ENCODE measurements at places on chromosomes 3 and 15.

- DNase-seq, result no peak
Measured at GRCh38 chr3:107557743-107558142, 35.0 kb downstream of the BBX start.

- no peak for DNase-seq
Measured at GRCh38 chr3:152611905-152612304, 223.0 kb upstream of the P2RY1 start.

- peak; percentile 65 for DNase-seq
Measured at GRCh38 chr15:74768771-74769342, 13.0 kb upstream of the CSK start.

DNA sequence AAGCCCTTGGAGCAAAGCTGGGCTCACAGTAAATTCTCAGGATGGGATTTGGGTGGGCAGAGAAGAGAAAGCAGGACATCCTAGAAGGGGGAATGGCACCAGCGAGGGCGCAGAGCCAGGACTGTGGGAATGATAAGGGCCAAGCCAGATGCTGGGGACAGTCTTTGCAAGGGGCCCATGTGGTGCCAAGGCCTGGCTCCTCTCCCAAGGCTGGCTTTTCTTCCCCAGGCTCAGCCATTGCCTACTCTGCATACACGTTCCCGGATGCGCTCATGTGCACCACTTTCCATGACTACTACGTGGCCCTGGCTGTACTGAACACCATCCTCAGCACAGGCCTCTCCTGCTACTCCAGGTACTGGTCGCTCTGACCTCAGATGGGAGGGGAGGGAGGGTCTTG lies 24.7 kb upstream of the KIF23 start:
- no peak for DNase-seq

- no peak for DNase-seq
Measured at GRCh38 chr15:79167776-79168175, 77.2 kb upstream of the RASGRF1 start.

DNA sequence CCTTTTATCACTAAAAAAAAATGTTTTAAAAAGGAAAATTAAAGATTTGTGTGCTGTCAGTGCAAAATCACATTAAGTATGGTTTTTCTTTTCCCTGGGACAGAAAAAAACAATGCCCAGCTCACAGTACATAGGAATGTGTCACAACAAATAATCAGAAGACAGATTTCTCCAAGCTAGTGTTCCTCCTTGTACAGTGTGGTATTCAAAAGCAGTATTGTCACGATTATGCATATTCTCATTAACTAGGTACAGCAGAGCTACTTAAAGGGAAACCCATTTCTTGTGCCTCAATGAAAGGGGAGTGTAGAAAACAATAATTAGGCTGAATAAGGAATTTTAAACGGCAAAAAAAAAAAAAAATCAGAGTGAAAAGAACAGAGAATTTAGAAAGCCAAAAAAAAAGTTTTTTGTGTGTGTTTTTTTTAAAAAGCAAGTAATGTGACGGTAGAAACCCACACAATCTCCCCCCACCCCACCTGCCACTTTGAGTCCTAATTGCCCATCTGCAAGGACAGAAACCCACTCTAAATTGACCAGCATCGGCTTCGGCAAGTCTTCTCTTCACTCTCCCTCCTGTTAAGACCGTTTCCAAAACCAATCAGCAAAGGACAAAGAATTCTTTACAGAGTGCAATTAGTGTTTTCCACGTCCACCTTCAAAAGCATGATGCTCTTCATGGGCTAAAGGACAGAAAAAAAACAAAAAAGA lies 41.0 kb downstream of the EIF4E3 start:
- DNase-seq, result no peak

DNA sequence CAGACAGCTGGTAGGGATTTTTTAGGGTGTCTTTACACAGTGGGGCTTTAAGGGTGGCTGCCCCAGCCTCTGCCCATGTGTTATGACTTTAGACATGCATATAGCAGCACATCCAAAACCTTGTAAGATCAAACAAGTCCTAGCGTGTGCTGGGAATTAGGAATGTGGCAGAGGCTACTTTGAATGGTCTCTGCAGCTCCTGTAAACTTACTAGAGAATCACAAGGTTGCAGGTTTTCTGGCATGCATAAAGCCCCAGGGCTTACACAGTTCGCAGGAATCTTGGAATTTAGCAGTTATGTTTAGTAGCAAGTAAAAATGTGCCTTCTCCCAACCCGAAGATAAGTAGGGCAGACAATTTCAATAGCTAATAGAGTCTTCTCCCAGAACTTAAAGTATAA lies 46.9 kb upstream of the COL6A6 start:
- DNase-seq, result no peak

DNA sequence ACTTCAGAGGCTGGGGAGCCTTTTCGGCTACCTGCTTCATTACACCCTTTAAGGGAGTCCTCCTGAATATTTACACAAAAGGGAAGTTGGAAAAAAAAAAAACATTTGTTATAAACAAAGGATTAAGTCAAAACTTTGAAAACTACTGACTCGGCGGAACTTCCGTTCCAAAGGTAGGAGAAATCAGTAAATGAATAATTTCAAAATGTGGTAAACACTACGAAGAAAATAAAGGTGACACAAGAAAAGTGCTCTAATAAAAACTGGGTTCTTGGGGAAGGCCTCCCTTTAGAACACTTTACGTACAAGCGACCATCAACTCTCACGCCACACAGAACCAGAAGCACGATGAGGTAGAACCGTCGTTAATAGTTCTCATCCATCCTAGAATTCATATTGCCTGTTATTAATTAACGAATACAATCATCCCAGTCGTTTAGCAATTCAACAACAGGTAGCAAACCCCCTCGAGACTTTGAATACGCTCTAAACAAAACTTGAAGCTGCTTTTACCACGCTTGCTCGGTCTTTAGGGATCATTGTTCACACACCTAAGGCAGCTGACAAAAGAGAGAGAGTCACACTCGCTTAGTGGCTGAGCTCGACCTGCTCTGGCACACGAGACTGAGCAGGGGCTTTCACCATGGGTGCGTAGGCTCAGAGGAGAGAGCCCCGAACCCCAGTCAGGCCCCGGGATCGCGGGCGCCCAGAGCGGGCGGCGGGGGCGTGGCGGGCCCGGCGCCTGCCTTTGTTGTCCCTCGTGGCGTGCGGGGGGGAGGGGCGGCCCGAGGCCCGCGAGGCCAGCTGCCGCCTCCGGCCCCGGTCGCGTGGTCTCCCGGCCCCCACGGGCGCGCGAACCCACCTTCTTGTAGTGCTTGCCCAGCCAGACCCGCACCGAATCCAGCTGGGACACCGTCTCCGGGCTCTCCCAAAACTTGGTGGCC lies 680 bp downstream of the SMARCC1 start:
- peak; percentile 21 for DNase-seq

DNA sequence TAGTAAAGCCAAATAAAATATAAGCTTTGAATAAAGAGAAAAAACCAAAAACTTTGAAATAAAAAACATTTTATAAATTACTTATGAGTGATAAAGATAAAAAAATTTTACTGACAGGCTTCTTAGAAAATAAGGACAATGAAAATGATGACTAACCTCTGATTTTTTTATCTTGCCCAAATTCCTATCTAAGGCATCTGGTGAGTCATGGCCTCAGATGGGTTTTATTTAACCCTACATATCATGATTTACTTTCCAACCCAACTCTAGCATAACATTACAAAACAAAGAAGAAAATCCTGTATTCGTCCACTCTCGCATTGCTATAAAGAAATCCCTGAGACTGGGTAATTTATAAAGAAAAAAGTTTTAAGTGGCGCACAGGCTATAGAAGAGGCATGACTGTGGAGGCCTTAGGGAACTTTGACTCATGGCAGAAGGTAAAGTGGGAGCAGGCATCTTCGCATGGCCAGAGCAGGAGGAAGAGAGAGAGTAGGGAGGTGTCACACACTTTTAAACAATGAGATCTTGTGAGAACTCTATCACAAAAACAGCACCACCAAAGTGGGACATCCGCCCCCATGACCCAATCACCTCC lies 152.1 kb downstream of the NEK10 start:
- DNase-seq, result no peak

GRCh38 chr3:49534581-49535441 lies 19.5 kb upstream of the BSN start:
- no peak for DNase-seq

GRCh38 chr15:74584779-74585178 lies 30.9 kb upstream of the CLK3 start:
- no peak for DNase-seq

GRCh38 chr3:150308481-150309256 lies 99.4 kb upstream of the TSC22D2 start:
- no peak for DNase-seq

DNA sequence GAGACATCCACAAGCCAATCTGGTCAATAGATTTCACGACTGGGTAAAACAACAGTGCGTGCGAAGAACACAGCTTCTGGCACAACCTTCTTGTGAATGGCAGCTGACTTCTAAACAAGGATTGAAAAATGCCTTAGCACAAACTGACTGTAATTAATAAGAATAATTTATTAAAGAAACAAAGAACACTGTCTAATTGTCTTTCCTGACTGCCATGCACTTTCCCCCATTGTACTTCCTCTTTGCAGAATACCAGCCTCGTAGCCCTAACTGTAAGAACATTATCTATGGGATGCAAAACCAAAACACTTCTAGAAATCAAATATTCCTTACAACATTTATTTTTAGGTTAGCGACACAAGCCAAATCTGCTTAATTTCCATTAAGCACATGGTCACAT lies 6.5 kb downstream of the FOXP1 start:
- no peak for DNase-seq

- DNase-seq, result no peak
Measured at GRCh38 chr3:135084405-135084804, 289.3 kb downstream of the EPHB1 start.

- no peak for DNase-seq
Measured at GRCh38 chr3:140199743-140200142, 264.8 kb downstream of the CLSTN2 start.

DNA sequence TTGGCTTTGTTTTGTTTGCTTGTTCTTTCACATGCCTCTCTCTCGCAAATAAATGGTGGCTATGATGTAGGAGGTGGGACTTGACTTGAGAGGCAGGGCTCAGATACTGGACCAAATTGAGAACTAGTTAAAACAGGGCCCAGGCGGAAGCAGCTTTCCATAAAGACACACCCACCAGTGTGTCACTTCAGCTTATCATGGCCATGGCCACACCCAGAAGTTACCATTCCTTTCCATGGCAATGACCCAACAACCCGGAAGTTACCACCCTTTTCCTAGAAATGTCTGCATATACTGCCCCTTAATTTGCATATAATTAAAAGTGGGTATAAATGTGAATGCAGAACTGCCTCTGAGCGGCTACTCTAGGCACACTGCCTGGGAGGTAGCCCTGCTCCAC lies 62.6 kb upstream of the CNTN4 start:
- no peak for DNase-seq

GRCh38 chr3:98599647-98600411 lies 6.4 kb upstream of the CPOX start:
- DNase-seq, result no peak

GRCh38 chr3:111913163-111913763 lies 54.2 kb downstream of the PHLDB2 start:
- DNase-seq, result no peak

- no peak for DNase-seq
Measured at GRCh38 chr3:26365706-26366105, 256.9 kb upstream of the LRRC3B start.

GRCh38 chr3:143478115-143478693 lies 358.6 kb downstream of the CHST2 start:
- DNase-seq, result no peak

- no peak for DNase-seq
Measured at GRCh38 chr3:194072097-194072428, 63.9 kb upstream of the HES1 start.
